NB4 (cell line): ENCODE measurements at places on chromosomes 1 and 21.

DNA sequence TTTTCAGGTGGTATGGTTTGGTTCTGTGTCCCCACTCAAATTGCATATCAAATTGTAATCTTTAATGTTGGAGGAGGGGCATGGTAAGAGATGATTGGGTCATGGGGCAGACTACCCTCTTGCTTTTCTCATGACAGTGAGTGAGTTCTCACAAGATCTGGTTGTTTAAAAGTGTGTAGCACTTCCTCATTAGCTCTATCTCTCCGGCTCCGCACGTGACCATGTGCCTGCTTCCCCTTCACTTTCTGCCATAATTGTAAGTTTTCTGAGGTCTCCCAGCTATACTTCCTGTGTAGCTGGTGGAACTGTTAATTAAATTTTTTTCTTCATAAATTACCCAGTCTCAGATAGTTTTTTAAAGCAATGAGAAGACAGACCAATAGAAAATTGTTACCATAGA lies 843.2 kb downstream of the AMY1C start:
- peak; percentile 3 for DNase-seq

GRCh38 chr1:109266965-109267364 lies 16.0 kb downstream of the PSRC1 start:
- DNase-seq, result peak; percentile 18

- no peak for DNase-seq
Observed at GRCh38 chr1:29758781-29759499, 522.6 kb downstream of the PTPRU start.

DNA sequence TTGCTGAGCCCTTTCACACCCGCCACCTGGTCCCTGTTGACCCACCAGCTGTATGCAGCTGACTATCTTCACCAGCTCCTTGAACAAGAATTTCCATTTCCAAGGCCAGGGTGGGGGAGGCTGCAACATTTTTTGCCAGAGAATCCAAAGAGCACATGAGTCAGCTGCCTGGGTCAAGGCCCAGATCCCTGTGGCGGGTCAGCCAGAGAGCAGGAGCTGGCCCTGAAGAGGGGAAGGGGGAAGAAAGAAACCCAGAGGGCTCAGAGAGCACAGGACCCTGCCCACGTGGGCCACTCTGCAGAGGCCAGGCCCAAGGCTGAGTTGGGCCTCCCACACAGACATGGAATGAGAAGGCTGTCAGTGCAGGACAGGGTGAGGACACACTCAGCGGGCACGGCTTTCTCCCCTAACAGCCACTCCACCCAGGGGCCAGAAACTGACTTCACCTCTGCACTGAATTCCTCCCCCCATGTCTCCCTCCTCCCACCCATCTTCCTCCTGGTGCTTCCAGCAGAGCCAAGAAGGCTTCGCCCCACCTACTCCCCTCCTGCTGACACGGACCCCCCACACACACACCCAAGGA lies 28.9 kb downstream of the S100A6 start:
- no peak for DNase-seq

DNA sequence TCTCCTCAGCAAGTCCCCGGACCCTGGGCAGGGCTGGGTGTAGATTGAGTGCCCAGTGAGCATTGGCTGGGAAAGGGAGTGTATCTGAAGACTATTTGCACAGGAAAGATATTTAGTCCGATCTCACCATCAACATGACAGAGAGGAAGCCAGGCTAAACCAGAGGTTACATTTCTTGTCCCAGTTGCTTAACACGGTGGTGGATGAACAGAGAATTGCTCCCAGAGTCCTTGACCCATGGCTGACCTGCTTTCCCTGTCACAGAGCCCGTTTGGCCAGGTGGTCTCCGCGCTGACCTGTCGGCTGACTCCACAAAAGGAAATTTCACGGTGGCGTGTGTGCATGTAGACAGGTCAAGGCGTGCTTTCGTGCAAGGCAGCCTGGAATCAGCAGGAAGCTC lies 83.5 kb downstream of the BEND5 start:
- no peak for DNase-seq

- DNase-seq, result peak; percentile 74
Observed at GRCh38 chr1:226064816-226065248, 2.3 kb downstream of the H3-3A start.

- DNase-seq, result no peak
Observed at GRCh38 chr1:111236379-111236778, 8.9 kb downstream of the CHI3L2 start.

DNA sequence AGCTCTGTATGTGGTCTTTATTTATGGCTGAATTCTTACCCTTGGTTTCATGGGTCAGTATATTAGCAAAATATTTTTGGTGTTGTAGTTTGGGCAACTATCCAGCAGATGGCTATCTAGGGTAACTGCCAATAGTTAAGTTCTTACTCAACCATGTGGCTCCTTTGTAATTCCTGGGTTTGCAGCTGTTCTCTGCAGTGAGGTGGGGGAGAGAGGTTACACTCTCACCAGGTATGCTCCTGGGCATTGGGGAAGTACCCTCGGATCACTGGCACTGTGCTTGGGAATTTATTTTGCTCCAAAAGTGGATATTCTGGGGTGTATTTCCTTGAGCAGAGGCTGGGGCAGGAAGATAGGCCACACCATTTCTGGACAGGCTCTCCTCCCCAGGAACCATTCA lies 436.7 kb upstream of the TMPRSS15 start:
- peak; percentile 34 for DNase-seq
